ENCODE measurements at places on chromosomes 7 and 10.

DNA sequence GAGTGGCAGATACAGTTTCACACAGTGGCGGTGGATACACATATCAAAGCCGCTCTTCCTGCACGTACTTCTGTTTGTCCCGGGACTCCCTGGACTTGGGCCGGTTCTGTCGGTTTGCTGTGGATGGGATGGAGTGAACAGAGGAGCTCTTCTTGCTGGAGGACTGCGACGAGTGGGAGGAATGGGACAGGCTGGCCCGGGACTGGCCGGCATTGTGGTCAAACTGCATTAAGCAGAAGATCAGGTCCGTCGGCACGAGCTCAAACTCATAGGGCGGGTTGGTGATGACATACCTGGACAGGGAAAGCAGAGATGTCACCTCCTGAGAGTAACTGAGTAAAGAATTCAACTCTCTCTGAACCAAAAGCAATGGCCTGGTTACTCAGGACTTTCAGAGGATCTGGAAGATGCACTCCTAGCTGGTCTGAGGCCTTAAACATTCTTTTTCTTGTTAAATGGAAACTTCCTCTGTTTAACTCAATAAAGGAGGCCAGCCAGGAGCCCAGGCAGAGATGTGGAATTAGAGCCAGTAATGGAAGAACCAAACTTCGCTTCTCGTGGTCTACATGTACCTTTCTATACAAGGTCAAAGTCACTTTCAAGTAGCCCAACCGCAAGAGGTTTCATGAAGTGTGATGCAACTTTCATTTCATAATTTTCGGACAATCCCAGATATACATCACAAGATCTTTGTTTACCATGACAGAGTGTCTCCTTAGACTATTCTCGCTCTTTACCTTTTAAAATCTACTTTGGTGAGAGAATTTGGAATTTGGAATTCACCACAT, 750.2 kb downstream of the KCNMA1 start:
- DNase-seq, result no peak

DNA sequence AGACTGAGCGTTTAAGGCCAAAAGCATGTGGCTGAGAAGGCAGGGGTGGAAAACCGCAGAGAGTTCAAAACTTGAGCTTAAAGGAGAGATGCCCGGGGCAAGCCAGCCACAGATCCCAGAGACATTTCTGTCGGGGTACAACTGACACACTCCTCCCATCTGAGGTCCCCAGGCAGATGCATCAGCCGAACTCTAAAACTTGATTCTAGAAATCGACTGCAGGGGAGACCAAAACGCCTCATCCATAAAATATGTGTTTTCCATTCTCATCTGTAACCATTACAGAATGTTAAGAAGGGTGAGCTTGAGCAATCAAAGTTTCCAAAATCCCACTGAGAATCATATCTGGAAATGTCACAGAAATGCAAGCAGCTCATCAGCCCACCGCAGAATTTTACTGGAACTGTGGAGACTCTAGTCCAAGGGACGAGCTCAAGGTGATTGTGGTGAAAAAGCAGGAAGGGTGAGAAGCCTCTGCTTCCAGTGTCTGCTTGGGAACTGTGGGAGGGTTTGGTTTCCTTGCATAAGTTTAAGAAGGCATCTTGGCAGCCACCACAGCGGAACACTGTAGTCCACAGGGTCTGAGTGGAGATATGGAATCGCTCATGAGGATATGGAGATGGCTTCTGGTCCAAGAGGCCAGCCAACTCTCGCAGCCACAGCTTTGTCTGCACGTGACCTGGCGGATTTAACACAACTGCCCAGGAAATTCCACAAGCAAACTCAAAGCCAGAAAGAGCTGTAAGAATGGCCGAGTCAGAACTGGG, 249.2 kb downstream of the SFMBT2 start:
- DNase-seq, result no peak

- DNase-seq, result no peak
Measured at GRCh38 chr7:148050492-148051158, 539.9 kb upstream of the C7orf33 start.

DNA sequence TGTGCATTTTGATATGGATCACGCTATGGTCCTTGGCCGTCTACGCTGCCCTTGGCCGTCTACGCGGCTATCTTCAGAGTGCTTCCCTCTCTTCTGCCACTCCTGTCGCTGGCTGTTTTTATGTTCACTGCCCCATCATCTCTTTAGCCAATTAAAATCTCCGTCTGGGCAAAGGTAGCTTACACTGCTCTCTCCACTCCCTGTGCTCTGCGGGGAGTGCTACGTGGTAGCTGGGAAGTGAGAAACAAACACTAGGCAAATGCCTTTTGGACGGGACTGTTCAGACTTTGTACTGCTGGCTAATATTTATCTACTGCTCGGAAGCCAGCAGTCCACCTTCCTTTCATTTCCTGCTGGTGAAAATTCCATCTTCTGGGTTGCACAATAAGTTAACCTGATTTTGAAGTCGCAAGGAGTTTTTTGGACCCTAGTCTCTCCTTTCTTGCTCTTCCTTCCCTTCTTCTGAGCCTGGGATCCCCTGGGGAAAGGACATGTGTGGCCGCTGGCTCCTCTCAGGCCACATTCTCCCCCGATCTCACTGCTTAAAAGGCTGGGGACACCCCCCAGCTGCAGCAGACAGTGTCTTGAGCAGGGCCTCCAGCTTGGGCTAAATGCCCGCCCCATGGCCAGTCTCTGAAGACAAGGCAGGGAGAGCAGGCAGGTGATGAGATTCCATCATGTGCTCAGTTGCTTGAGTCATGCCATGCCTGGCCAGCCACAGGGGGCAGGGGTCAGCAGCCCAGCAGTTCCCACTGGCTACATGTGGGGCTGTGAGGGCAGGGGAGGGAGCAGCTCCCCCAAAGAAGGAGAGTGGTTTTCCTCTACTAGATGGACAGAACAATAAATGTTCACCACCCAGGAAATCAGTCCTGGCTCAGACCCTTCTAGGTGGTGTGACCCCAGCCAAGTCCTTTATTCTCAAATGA, 25.5 kb upstream of the RBM33 start:
- DNase-seq, result no peak

- no peak for DNase-seq
Measured at GRCh38 chr7:78139335-78139734, 340.8 kb downstream of the PHTF2 start.
